Fibroblast of villous mesenchyme (primary cell): ENCODE measurements at places on chromosomes 2 and 18.

DNA sequence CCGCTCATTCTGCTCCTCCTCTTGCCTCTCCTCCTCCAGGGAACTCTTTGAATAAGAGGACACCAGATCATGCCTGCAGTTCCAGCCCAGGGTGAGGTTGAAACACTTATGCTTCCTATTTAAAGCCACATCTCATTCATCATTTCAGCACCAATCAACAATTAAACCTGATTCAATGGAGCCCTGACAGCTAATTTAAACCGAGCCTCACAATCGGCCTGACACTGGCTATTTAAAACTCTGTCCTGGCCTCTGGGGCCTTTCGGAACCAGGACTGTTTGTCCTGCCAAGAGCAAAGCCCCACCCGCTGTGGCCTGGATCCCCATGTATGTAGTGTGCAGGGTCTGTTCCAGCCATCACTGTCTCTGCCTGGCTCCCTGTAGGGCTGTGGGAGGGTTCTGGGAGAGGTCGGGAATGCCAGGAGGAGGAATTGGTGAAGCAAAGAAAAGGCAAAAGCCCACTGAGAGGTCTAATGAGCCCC lies 97.4 kb downstream of the MCFD2 start:
- no peak for DNase-seq

- no peak for DNase-seq
These were observed 567.0 kb upstream of the SOX11 start for GRCh38 chr2:5125017-5125730.

- no peak for DNase-seq
These were observed 1035.1 kb upstream of the SLC39A10 start for GRCh38 chr2:194621945-194622344.

DNA sequence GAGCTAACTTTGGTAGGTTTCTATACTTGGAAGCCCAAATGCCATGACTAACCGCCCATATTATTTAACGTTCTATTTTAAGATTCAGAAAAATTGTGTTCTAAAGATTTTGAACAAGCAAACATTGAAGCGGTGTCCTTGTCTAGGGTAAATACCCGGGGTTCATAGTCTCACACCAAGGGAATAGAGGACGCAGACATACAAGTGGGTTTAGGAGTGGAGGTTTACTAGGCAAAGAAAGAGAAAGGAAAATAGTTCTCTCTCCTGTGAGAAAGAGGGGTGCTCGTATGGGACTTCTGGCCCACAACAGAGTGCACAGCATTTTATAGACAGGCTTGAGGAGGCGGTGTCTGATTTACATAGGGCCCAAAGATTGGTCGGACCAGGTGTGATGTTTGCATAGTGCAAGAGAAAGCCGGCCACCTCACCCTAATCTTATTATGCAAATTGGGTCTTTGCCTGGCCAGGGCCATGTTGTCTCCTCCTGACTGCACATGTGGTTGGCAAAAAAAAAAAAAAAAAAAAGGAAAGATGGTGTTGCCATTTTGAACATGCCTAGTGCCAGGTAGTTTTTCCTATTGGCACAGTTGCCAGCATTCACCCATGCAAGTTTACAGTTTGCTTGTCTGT lies 1062.6 kb downstream of the LRP1B start:
- DNase-seq = no peak

DNA sequence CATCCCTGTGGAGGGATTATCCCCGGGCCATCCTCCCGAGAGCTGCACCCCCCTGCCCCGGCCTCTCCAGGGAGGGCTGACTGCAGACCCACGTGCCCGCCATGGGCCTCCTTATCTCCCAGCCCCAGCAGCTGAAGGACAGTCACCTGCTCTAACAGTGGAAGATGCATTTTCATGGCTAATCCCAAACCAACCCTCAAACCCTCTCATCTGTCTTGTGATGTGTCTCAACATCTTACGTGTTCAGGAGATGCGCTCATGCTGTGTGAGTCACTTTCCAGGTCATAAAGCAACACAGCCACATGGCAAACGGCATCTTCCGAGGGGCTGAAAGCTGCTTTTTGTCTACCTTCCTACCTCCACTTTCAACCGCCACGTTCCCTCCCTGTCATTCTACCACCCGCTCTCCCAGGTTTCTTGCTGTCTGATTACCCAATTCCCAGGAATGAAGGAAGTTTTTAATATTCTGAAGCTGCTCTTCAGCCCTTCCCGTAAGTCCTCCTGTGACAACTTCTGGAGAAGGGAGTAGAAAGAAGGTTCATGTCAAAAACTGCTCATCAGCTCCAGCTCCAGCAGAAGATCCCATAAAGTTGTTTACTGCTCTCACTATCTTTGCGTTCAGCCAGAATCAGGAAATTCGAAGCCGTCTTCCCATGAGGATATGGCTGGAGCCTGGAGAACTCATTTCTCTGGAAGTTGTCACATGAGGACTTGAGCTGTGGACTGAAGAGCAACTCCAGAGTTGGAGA lies 54.5 kb downstream of the MBP start:
- peak; percentile 89 for DNase-seq

- DNase-seq = no peak
These were observed 129.7 kb downstream of the MYCN start for GRCh38 chr2:16069933-16070647.

GRCh38 chr2:28754321-28754720 lies 2.7 kb downstream of the PPP1CB start:
- DNase-seq = peak; percentile 50

DNA sequence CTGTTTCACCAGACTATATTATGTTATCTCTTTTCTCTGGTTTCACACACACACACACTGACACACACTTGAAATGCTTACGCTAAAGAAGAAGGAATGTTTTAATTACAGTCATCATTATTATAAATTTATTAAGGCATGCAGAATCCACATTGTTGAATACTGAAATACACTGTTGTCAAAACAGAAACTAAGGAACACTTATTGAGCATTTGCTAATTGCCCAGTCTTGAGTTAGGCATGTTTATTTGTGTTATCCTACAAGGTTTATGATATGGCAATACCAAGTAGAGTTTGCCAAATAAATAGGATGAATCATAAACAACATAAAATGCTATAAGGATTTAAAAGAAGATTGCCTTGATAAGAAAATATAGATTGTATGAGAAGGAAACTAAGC lies 917.0 kb upstream of the PIK3C3 start:
- peak; percentile 1 for DNase-seq

GRCh38 chr18:55384551-55385275 lies 203.3 kb downstream of the TCF4 start:
- DNase-seq = peak; percentile 65

DNA sequence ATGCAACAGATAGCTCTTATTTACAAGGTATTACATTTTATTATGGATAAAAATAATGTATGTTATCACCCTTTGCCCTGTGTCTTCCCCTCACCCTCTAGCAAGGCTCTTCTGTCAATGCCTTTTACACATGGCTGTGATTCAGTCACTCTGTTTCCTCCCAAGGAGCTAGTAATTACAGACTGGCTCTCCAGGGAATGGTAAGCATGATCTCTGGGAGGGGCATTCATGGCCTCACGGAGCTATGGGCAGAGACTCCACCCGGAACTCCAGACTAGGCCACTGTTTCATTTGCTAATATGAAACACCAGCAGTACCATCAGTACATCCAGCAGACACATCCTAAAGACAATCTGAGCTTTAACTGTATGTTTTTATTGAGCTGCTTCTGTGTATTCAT lies 410.9 kb upstream of the CYRIA start:
- peak; percentile 31 for DNase-seq

DNA sequence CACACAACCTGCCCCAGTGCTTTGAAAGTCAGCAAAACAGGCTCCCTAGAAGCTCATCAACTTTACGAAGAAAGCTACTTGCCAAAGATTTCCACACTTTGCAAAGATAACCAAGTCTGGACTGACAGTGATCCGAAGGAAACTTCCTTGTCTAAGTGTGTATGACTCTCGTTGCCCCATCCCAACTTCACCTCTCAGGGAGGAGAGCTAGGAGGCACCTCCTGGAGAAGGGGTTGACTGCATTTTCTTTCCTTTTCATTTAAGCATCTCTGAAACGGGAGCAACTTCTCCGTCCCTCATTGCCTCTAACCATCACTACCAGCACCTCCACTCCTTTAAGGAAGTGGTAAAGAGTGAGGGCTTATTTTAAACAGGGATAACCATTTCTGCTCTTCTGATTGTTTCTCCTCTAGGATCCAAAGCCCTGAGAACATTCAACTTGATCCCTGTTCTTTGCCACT lies 7.0 kb downstream of the ZEB2 start:
- DNase-seq = peak; percentile 67

DNA sequence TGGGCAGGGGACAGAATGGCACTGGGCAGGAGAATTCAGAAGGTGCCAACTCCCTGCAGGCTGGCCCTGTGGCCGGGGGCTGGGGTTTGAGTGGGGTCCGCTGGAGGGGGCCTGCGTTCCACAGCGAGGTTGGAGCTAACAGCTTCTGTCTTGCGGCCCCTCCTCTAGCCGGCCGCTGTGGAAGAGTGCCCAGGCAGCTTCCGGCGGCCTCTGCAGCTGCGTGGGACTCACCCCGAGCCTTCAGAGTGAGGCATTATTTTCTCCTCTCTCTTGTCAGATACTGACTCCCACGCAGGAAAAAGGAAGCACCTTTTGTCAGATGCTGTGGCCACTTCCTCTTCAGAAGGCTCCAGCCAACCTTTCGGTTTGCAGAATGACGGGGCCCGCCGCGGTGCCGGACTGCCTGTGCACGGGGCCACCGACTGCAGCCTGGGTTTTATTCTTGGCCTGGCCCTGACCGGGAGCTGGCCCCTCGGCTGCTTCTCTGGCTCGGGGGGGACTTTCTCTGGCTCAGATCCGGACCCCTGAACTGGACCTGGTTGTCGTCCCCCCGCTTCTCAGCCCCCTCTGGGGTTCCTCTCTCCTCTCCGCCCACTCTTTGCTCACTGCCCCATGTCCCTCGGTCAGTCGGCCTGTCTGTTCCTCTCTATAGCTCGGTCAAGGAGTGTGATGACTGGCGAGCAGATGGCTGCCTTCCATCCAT lies 40.1 kb downstream of the ARHGAP25 start:
- DNase-seq = peak; percentile 35

- DNase-seq = no peak
These were observed 74.3 kb downstream of the GTF3C3 start for GRCh38 chr2:196725218-196725617.

- DNase-seq = peak; percentile 8
These were observed 148.1 kb downstream of the EML6 start for GRCh38 chr2:54871457-54872107.

GRCh38 chr2:122083256-122084048 lies 328.0 kb downstream of the TSN start:
- no peak for DNase-seq

GRCh38 chr2:106105151-106105922 lies 88.8 kb downstream of the UXS1 start:
- DNase-seq = no peak

GRCh38 chr2:74740395-74740740 lies 86.3 kb downstream of the SEMA4F start:
- DNase-seq = no peak

GRCh38 chr2:159944874-159945273 lies 117.5 kb downstream of the PLA2R1 start:
- no peak for DNase-seq
